ENCODE measurements at places on chromosomes 1 and 21.

GRCh38 chr21:45308194-45309068 is 20.7 kb upstream of the POFUT2 start:
- peak; percentile 80 for DNase-seq

DNA sequence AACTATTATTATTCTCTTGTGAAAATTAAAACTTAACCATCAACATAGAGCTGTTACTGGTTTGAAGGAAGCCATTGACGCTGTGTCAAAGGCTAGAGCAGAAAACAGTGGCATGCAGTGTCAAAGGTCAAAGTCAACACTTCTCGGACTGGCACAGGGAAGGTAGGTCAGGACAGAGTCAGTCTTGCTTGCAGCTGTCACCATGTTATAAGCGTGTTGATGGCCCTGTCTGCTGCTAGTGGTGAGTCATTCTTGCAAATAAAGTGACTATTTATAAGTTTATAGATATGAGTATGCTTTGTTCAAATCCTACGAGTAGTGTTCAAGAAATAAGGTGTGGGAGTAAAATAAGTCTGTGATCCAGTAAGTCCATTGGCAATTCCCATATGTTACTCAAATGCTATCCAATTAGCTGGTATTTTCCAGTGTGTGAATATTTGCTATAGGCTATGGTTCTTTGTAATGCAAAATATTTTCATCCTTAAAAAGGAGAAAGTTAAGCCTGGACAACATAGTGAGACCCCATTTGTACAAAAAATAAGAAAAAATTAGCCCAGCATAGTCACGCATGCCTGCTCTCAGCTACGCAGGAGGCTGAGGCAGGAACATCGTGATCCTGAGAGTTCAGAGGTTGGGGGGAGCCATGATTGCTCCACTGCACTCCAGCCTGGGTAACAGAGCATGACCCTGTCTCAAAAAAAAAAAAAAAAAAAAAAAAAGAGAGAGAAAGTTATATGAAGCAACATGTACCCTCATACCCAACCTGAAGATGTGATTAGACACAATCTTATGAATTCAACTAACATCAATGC is 26.3 kb upstream of the TINAGL1 start:
- DNase-seq: peak; percentile 69

DNA sequence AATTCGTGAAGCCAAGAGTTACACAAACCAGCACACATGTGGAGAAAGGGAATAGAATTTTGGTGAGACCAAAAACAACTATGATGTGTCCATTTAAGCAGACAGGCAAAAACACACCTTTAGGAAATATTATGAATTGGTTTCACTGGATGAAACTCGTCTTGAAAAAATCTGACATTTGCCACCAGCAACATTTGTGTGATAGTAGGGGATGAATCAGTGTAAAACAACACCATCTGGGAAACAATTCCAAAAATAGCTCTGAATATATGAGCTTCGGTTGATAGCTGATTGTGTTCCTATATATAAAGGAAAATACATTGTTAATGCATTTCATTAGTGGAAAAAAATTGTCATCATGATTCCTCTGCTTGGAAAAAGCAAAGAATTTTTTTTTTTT is 327.8 kb downstream of the PAPPA2 start:
- DNase-seq: no peak

- DNase-seq: no peak
Measured at GRCh38 chr1:15028102-15028501, 125.4 kb upstream of the TMEM51 start.

- no peak for DNase-seq
Measured at GRCh38 chr1:152757747-152758146, at the start of gene KPRP. KPRP (plus strand) TSS chr1:152758025; CDS start chr1:152759589, 1,564 bp downstream.

DNA sequence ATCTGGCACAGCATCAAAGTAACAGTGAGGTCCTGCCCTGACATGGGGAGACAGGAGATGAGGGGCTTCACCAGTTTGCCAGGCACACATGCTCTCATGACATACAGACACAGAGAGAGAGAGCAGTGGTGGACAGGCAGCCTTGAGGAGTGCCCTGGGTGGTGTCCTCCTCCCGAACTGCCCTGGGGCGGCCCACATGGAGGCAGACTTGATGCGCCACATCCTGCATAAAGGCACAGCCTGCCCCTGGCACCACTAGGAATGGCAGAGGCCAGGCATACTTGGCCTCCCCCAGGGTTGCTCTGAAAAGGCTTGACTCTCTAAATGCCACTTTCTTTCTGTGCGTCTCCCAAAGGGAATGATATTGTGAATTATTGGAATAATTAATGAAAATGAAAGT is 67.5 kb downstream of the SPAG17 start:
- no peak for DNase-seq

GRCh38 chr1:196628838-196629237 is 20.6 kb upstream of the KCNT2 start:
- DNase-seq: no peak

- peak; percentile 26 for DNase-seq
Measured at GRCh38 chr1:243944429-243945160, 94.6 kb upstream of the AKT3 start.

DNA sequence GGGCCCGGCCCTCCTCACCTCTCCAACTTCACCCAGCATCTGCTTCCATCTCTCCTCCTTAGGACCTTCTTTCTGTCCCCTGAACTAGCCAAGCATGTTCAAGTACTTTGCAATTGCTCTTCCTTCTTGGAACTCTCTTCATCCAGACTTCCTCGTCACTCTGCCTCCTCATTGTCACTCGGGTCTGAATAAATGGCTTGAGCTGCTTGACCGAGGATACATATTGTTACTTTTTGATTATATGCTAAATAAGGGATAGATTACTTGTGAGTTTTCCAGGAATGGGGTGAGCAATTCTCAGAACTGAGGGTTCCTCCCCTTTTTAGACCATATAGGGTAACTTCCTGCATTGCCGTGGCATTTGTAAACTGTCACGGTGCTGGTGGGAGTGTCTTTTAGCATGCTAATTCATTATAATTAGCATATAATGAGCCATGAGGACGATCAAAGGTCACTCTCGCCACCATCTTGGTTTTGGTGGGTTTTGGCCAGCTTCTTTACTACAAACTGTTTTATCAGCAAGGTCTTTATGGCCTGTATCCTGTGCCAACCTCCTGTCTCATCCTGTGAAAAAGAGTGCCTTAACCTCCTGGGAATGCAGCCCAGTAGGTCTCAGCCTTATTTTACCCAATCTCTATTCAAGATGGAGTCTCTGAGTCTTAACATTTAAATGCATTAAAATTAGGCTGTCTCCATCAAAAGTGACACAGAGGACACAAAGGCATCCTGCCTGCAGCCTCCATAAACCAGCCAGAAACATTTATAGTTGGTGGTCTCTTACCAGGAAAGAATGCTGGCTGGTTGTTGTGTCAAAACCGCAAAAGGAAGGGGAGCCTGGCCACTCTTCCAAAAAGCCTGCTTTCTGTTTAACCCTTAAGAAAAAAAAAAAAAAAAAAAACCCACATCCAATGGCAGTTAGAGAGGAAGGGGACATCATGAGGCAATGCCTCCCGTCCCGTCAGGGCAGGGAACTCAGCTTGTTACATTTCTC is 179.3 kb downstream of the KAZN start:
- DNase-seq: no peak

DNA sequence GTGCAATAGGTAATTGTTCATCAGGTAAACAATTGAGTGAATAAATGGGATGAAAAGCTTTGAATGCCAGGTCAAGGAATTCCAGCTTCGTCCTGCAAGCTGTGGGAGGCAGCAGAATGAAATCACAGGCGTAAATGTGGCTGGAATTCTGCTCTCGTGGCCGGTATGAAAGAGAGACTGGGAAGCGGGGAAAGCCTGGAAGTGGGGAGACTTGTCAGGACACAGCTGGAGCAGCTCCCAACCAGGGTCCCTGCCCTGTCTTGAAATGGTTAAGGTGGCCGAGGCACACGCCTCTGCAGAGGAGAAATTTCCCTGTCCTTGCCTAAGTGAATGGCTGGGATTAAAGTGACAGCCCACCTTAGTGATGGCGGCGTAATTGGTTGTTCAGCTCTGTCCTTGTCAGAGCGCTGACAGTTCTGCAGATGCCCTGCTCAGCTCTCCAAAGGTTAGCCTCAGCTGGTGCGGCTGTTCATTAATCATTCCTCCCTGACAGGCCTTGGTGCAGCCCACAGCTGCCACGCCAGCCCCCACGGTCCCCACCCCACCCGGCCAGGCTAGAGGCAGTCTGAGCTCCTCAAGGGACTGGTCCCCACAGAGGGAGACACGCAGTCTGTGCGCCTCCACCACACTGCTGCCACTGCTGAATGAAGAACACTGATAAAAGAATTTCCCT is 398.3 kb upstream of the POU3F1 start:
- DNase-seq: no peak

DNA sequence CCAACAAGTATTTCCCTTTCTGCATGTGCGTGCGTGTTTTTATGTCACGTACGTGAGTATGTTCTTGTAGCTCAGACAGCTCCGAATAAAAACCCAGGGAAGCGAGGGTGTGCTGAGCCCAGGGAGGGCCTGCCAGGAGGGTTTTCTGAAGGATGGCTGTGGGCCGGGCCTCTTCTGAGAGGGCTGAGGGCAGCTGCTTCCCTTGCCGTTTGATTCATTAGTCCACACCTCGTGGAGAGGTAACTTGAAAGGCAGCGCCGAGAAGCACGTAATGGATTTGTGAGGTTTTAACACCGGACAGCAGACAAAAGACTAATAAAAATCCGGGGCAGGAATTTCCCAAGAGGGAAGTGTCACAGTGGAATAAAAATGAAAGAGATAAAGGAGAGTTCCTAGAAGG is 29.5 kb downstream of the CD247 start:
- DNase-seq: peak; percentile 24

GRCh38 chr1:184669391-184669790 is 85.3 kb downstream of the EDEM3 start:
- DNase-seq: no peak

- no peak for DNase-seq
Measured at GRCh38 chr1:11738783-11739182, 2.8 kb downstream of the AGTRAP start.

- peak; percentile 70 for DNase-seq
Measured at GRCh38 chr1:30879940-30880677, 28.4 kb downstream of the SDC3 start.

GRCh38 chr1:65255656-65256050 is 53.7 kb upstream of the DNAJC6 start:
- no peak for DNase-seq

GRCh38 chr1:229207916-229208315 is 63.0 kb upstream of the RAB4A start:
- DNase-seq: no peak

DNA sequence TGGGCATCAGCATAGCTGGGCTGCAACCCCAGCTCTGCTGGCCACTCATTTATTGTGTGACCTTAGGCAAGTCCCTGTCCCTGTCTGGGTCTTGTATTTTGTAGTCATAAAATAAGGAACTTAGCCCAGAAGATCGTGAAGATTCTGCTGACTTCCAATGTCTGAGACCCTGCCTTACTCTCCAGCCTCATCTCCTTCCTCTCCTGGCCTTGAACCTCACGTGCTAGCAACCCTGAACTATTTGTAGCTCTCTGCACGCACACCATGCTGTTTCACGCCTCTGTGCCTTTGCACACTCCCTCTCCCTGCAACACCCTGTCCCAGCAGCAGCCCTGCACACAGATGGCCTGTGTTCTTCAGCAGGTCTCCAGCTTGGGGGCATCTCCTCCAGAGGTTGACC is 121.1 kb downstream of the LACTBL1 start:
- no peak for DNase-seq

DNA sequence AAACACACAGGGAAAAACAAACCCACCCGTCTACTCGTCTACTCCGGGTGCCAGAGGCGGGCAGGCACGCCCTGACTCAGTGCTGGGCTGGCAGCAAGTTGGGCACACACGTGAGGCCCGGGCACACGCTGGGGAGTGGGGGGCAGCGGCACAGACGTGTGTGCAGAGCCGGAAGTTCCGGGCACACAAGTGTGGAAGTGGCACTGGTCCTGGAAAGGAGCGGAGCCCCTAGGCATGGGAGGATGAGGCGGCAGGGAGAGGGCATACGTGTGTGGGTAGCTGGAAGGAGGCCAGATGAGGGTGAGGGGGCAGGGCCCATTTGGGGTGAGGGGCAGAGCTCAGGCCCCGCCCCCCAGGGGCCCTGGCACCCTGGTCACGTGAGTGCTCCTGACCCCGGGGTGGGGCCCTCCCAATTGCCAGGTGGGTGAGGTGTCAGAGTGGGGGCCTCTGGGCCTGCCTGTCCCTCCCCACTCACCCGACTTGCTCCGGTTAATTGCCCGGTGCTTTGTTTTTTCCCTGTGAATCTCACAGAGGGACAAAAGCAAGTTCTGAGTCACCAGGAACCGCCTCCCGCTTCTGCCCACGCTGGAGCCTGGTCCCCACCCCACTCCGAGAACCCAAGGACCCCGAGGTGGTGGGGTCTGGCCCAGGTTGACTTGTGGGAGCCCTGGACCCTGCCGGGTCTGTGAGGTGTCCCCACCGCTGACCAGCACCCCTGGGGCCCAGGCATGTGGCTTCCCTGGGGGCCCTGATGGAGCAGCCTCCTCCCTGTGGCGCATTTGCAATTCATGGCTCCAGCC is 104.8 kb upstream of the CASZ1 start:
- no peak for DNase-seq

DNA sequence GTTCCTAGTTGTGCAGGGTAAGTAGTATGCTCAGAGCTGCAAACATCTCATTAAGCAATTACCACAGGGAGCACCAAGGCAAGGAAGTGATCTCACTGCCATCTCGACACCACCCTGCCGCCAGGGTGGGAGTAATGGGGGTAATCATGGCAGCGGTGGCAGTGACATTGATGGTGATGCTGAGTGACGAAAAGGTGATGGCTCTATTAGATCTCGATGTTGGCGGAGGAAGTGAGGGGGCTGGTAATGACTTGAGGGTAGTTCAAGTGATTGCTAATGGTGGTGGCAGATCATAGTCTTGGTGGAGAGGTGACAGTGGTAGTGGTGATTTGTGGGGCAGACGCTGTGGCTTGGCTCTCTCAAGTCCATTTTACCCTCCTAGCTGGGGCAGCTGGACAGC is 25.4 kb upstream of the TENT5B start:
- DNase-seq: no peak

DNA sequence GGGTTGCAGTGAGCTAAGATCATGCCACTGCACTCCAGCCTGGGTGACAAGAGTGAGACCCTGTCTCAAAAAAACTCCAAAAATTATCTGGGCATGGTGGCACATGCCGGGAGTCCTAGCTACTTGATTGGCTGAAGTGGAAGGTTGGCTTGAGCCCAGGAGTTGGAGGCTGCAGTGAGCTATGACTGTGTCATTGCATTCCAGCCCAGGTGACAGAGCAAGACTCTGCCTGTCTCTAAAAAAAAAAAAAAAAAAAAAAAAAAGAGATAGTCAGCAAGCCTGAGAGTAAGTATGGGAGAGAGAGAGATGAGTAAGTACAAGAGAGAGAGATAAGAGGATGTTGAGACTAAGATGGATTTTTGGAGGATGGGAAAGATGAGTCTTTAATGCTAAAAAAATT is 180.8 kb upstream of the CACYBP start:
- DNase-seq: no peak

DNA sequence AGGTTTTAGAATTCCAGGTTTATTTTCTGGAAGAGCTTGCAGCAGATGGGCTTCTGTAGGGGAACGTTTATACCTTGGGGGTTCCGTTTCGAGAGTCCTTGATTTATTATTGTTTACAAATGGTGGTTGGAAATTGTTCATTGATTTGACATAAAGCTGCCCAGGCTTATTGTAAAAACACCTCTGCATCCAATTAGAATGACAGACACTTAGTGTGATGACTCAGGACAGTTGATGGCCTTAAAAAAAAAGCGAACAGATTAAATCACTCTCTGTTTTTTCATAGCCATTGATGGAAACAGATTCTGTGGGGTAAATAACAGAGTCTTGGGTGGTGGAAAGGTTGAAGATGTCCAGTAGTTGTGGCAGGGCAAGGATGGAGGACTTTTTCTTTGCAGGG is 35.4 kb downstream of the GALNT2 start:
- no peak for DNase-seq

Data from SJCRH30 (cell line).